ENCODE measurements at places on chromosomes 5 and 9.
A peak's percentile ranks its signal among the peaks of the same experiment; 100 is the strongest.

DNA sequence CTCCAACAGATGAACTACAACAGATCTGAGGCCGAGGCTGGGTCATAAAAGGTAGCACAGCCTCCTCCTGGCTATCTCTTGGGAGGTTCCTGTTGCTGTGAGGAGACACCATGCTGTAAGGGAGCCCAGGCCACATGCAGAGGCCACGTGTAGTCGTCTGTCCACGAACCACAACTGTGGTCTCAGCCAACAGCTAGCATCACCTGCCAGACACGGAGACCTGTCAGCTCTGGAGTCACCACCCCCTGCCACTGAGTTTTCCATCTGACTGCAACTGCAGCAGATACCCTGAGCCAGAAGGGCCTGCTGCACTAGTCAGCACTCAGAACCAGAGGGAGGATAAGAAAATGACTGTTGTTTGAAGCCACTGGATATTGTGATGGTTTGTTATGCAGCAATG is 12.7 kb upstream of the GOLM1 start:
- no peak for DNase-seq

DNA sequence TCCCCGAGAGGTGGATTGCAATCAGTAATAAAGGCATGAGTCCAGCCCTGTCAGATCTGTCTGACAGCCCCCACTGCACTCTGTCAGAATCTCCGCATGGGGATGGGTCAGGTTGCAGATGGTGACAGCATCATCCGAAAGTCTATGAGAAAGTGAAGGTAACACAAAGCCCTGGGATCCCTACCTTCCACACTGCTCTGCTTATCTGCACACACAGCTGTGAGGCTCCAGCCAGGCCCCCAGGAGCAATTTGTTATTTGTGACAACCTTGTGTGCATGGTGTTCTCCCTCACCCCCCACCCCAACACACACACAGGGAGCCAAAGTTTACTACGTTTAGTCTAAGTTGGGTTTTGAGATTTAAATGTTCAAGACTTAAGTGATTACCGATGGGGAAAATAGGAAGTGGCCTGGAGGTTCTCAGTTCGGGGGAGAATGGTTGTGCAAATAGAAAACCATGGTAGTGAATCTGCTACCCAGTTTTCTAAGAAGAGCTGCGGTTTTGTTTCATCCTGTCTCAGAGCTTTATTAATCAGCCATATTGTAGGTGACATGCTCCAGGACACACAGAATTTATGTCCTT is 92.7 kb downstream of the SV2C start:
- DNase-seq = no peak

DNA sequence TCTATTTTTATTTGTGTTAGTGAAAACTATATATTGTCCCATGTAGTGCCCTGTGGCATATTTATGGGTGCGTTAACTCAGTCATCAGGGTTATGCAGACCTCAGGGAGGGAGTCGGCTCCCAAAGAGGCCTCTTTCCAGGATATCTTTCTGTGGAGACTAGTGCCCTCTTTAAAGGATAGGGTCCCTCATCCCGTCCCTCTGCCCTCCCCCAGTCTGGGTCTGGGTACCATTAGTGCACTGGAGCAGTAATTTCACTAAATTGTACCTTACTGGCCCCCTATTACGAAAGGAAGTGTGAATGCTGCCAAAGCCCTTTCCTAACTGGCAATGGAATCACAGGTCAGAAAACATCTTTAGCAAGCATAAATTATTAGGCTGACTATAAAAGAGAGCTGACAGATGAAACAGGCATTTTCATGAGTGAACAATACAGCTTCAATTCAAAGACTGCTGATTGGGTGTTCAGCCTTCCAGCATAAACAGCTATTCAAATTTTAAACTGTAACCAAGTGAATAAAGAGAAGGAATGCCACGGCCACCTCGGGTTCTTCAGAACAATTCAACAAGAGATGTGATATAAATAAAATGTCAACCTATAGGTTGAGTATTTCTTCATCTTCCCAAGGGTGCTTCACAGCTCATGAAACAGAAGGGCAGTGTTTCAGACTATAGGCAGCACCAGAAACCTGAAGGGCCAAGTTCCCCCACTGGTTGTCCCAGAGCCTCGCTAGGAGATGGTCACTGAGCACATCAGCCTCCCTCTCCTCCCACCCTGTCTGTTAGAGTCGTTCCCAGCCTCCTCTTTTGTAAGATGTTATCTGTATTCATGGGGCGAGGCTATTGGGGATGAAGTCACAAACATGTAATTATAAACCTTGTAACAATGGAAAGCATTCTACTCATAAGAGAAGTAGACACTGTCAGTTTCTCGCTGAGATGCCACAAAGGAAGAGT is 318.7 kb downstream of the TMEM161B start:
- DNase-seq = no peak

GRCh38 chr5:1757511-1757910 is 42.1 kb downstream of the MRPL36 start:
- DNase-seq = no peak

GRCh38 chr5:15383021-15383420 is 117.0 kb upstream of the FBXL7 start:
- no peak for DNase-seq

DNA sequence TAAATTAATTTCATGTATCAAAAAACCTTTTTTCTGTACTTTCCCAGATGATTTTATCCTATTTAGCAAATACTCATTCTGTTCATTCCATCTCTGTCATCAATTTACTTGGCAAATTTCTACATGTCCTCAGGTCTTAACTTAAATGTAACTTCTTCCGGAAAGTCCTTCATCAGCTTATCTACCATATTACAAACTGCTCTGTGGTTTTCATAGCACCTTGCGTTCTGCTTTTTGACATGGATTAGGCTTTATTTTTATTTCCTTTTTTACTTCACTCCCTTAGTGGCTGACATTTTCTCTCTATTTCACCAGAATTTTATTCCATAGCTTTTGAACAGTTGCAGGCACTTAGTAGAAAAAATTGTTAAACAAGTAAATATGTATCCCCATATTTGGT is 1040.8 kb downstream of the TAF11L14 start:
- DNase-seq = no peak

- peak; percentile 45 for DNase-seq
These were observed 221.0 kb upstream of the KLF4 start for GRCh38 chr9:107710546-107710945.

DNA sequence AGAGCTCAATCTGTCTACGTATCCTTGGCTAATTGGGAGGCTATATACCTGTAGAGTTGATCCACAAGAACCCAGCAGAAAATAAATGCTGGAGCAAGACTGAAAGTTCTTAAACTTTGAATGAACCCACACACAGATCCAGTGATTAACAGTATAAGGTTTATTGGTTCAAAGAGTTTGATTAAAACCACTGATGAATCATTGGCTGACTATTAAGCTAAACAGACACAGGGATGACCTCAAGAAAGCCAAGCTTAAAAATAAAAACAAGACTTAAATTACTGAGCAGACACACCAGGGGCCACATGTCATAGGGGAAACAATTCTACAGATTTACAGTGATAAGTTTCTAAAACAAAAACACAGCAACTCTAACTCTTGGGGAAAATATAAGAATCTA is 163.6 kb downstream of the SPATA31D1 start:
- DNase-seq = peak; percentile 32

DNA sequence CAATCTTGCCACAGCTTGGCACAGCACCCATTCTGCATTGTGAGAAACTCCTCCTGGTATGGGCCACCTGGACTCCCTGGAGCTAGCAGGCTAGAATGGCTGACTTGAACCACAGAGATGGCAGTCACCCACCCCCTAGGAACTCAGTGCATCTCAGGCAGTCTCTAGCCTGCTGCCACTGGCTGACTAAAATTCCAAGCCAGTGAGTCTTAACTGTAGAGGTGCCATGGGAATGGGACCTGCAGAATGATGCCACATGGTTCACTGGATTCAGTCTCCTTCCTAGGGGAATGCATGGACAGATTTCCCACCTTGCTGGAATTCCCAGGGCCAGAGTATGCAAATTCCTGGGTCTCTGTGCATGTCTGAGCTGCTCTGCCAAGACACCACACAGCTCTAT is 382.9 kb downstream of the MAN2A1 start:
- peak; percentile 25 for DNase-seq

DNA sequence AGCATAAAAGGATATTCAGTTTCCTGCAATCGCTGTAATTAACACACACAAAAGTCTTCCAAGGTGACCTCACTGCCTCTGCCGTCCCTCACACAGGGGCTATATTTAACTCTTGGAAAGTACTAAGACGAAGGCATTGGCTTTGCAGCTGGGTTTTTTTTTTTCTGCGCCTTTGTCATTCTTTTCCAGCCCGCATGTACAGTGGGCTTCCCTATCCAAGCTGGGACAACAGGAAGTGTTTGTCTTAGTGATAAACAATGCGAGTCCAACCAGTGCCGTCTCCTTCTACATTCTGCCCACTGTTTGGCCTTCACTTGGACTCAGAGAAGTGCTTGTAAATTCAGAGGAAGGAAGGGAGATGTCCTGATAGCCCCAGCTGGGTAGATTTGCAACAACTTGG is 17.6 kb downstream of the AFAP1L1 start:
- no peak for DNase-seq

DNA sequence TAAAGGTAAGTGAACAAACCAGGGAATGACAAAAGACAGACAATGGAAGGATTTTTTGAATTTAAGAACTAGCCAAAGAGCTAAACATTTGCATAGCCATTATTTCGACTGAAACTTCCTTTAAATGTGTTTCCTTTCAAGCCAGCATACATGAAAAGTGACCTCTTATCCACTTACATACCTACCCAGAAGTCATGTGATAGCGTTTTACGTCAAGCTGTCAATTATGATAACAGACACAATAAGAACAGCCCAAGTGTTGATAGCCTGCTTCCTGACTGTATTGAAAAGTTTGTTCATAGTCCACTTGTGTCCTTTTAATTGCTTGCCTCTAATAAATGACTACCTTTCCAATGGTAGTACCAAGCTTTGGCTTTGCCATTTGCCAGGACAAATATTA is 206.0 kb downstream of the NFIB start:
- no peak for DNase-seq

DNA sequence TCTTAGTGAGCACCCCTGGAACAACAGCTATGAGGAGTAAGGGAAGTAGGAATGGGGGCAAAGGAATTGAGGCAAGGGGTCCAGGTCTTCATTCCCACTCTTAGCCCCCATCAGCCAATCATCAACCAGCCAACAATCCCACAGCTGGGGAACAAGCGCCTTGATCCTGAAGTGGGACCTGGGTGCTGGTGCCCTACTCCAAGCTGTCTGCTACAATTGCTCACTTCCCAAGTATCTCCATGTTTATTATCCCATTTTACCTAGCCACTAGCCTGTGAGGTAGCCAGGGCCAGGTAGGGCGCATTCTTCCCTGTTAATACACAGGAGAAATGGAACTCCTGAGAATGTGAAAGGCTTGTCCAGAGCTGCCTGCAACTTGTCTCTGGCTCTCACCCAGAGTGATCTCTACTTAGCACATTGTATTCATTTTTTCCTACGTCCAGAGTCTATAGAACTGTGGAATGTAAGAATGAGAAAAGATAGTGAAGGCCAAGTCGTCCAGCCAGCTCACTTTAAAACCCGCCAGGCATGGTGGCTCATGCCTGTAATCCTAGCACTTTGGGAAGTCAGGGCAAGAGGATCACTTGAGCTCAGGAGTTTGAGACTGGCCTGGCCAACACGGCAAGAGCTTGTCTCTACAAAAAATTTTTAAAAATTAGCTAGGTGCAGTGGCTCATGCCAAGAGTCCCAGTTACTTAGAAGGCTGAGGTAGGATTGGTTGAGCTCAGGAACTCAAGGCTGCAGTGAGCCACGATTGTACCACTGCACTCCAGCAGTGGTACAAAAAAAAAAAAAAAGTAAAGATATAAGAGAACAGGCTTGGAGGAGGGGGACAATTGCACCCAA is 6.2 kb upstream of the DNAJC18 start:
- no peak for DNase-seq

DNA sequence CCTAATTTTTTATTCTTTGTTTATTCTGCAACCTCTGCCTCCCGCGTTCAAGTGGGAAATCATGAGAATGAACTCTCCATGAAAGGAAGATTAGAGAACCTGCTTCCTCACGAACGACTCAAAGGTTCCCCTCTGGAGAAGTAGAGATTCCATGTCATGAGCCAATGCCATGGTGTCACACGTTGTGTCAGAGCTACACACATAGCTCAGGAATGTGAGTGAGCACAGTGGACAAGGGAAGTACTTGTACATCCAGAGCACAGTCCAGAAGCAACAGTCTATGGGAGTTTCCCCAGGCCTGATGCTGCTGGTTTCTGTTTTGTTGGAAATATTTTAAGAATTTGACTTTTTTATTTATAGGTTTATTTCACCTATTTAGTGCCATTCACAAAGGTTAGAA is 26.8 kb upstream of the PPP2CA start:
- DNase-seq = peak; percentile 97

DNA sequence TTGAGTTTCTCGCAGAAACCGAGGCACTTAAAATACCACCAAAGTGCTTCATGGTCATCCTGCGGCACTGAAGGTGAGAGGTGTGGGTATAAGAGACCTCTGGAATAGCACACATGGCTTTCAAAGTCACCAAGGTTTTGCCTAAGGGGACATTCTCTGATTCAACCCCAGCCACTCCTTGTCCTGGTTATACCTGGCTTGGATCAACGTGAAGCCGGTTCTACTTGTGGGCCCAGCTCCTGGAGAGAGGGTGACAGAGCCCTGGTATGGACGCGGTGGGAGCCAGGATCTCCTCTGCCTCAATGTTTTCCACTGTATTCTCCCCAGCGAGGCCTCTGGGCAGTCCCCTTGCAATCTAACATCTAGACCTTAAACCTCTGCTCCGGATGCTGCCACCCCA is 132.0 kb downstream of the FSTL4 start:
- no peak for DNase-seq

- no peak for DNase-seq
These were observed 60.4 kb downstream of the NR3C1 start for GRCh38 chr5:143343042-143343441.

GRCh38 chr5:171599957-171600612 is 180.6 kb downstream of the FGF18 start:
- DNase-seq = no peak

GRCh38 chr5:95927927-95928723 is 33.5 kb downstream of the ELL2 start:
- no peak for DNase-seq

- DNase-seq = no peak
These were observed 140.1 kb downstream of the TMEM38B start for GRCh38 chr9:105834404-105834803.

DNA sequence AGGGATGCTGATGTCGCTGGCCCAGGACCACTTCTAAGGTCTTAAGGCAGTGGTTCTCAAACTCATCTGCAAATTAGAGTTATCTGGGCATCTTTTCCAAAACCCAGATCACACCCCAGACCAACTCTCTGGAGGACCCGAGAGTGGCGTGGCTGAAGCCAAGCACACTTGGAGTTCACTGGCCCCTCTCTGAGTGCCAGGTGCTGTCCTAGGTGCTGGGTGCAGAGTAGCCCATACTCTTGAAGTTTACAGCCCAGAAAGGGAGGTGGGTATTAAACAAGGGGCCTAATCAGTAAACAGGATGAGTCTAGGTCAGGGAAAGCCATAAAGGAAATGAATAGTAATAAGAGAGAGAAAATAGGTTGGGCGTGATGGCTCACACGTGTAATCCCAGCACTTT is 17.6 kb downstream of the CAMK2A start:
- DNase-seq = no peak

GRCh38 chr5:169873642-169874041 is 106.7 kb downstream of the INSYN2B start:
- no peak for DNase-seq
